Dermis blood vessel endothelial cell (primary cell): ENCODE measurements at places on chromosomes 1 and 21. TPM values are rescaled to one million over a fixed set of nuclear protein-coding genes. Genes with fewer than 3 reads are reported as not detected.

GRCh38 chr1:203703586-203703985 lies 61.4 kb upstream of the LAX1 start:
- DNase-seq = no peak

DNA sequence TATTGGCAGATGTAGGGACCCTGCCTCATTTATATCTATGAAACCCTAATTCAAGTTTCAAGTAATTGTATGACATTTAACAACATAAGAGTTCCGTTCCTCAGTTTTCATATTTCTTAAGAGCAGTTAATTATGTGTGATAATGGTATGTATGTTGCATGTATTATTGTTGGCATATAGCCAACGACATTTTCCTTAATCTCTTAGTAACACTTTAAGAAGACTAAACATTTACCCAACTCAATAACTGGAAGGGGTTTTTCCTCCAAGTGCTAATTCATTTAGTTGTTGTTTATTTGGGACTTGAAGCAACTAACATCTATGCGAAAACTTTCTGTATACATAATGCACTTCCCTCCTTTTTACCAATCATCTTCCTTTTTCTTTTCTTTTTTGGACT lies 1.5 kb upstream of the RALGPS2 start:
- DNase-seq = peak; percentile 81

DPT gene
- total RNA-seq = not detected in 2 replicates

- DNase-seq = no peak
Measured at GRCh38 chr21:16007943-16008342, 278.2 kb downstream of the USP25 start.

DNA sequence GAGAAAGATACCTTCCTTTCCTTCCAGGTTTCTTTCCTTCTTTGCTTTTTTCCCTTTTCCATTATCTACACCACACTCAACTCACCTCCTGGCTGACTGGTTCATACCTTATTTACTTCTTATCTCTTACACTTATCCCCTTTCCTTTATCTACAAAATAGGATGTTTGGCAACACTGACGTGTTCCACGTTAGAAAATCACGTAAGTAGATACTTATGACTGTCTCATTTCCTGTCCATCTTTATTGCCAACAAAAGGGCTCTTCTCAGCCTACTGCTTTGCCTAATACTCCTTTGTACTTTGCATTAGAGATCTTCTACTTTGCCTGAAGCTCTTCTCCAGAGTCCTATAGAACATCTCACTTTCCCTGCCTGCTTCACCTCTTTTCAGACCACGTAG lies 25.1 kb downstream of the SYNJ1 start:
- peak; percentile 57 for DNase-seq

MMEL1 gene
- total RNA-seq = 2.0 and 5.4 TPM in 2 replicates

NUF2 gene
- total RNA-seq = 5.3 and 19.7 TPM in 2 replicates
